ENCODE measurements at places on chromosomes 6 and 20.
A peak's percentile ranks its signal among the peaks of the same experiment; 100 is the strongest.

DNA sequence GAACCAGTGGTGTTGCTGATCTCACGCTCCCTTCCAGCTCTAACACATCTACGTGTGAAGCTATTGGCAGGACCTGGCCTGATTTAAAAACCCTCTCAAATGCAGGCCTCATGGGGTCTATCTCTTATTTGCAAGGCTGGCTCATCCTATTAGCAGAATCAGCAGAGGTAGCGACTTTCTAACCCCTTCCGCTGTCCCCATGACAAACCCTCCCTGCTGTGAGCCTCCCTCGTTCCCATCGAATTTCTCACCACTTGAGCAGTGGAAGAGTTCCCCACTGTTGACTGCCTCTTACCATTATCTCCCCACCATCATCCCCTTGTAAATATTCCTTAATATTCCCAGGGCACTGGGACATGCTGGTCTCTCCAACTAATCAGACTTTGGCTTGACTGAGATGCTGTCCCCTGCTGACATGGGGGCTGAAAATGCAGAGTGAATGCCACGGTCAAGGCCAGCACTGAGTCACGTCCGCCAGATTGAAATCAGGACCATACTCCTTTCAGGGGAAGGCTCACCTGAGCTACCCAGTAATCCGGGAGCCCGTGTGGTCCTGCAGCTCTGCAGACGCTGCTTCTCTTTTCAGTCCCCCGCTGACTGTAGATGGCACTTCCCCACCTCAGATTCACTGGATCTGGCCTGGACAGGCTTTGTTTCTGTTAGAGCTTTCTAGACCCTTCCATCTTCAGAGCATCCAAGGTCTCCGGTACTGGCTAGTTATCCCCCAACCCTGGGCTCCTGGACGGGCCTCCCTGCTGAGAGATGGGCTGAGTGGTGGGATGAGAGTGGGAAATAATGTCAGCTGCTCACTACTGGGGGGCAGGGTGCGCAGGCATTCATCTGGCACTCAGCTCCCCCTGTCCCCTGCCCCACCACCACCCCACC lies 23.1 kb downstream of the AAR2 start:
- DNase-seq: no peak

- DNase-seq: peak; percentile 8
Measured at GRCh38 chr20:53215166-53215565, 243.0 kb downstream of the TSHZ2 start.

DNA sequence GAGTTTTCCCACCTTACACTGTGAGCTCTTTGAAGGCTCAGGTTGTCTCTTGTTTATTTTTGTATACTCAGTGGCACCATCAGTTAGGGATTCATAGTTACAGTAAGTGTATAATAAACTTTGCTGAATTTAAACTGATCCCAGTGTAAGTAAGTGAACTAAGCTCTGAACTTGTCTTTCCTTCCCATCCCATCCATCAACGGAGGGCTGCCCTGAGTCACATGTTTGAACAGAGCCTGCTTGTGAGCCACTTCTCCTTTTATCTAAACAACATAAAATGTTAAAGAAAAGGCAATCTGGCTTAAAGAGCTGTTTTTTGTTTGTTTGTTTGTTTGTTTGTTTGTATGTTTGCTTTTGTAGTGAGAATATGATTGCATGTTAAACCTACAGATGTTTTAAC lies 185.7 kb upstream of the MARCKS start:
- no peak for DNase-seq

- DNase-seq: no peak
Measured at GRCh38 chr6:99013661-99014060, 65.9 kb upstream of the FBXL4 start.

GRCh38 chr6:137610702-137611101 lies 116.5 kb upstream of the OLIG3 start:
- no peak for DNase-seq

DNA sequence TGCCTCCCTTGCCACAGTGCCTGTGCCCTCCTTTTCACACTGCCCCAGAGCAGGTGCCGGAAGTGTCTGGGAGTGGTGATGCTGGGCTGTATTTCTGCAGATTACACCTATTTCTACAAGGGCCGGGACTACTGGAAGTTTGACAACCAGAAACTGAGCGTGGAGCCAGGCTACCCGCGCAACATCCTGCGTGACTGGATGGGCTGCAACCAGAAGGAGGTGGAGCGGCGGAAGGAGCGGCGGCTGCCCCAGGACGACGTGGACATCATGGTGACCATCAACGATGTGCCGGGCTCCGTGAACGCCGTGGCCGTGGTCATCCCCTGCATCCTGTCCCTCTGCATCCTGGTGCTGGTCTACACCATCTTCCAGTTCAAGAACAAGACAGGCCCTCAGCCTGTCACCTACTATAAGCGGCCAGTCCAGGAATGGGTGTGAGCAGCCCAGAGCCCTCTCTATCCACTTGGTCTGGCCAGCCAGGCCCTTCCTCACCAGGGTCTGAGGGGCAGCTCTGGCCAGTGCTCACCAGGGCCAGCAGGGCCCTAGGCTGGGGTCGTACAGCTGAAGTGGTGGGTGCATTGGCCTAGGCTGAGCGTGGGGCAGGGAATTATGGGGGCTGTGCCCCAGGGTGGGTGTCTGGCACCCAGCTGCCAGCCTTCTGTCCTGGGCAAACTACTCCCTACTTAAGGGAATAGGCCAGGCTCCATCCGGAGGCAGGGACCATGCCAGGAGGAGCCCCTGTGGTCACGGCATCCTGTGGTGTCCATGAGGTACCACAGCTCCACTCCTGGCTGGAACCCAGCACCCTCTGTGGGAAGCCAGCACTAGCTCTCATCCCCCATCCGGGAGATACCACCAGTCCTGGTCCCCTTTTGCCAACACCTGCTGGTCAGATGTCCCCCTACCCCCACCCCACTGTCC lies 3.5 kb downstream of the MMP24OS start:
- no peak for DNase-seq

DNA sequence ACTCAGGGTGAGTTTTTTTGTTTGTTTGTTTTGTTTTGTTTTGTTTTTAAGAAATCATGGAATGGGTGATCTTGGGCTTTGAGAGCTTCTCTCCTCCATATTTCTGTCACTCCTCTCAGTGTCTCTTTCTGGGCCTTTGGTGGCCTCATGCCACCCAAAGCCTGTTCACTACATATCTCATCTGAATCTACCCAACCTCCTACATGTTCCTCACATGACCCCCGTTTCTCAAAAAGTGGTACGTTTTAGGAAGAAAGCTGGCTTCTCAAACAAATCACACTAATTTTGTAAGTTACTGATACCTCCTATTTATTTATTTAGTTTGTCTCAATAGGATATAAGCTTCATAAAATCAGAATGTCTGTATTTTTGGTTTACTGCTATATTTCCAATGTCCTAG lies 80.0 kb downstream of the SESN1 start:
- DNase-seq: no peak

DNA sequence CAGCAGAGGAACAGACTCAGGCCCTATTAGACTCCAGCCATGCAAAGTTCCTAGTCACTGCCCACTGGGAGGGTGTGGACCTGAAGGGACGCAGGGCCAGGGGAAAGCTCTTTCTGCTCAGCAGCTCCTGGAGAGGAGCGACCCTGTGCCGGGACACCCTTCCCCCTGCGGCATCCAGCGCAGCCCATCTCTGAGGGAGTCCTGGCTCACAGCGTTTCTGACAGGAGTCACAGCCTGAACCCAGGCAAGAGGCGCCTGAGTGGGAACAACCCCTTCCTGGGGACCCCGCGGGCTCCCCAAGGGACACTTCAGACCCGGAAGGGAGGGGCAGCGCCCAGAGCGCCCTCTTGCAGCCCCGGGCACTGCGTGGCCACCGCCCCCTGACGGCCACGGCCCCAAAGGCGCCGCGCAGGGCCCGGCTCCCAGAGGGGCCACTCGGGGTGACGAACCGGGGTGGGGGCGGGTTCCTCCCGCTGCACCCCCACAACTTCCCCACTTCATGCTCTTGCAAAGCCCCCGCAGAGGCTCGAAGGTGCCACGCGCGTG lies 862 bp downstream of the UCKL1 start:
- DNase-seq: peak; percentile 33

DNA sequence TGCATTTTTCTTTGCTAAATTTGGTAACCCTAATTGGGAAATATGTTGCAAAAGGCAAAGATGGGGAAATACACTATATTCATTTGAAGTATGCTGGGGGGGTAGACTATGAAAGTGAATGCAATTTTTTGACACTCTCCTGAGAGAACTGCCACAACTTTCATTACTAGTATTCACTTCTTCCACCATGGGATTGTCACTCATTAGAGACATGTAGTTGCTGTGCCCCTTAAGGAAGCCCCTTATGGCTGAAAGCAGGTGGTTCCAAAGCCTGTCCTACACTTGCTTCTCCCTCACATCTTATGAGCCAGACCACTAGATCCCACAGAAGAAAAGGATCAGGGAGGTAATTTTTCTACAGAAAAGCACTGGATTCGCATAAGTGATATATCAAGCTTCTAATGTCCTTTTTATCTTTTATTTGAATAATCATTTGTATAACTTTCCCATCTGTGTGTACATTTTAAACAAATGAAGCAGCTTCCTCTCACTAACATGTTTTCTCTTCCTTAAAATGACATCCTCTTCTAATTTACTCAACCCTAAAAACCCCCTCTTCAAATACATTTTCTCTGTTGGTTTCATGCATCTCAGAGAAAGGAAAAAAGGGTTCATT lies 83.8 kb downstream of the GCLC start:
- DNase-seq: no peak

GRCh38 chr20:51199920-51200319 lies 177.0 kb upstream of the KCNG1 start:
- no peak for DNase-seq

DNA sequence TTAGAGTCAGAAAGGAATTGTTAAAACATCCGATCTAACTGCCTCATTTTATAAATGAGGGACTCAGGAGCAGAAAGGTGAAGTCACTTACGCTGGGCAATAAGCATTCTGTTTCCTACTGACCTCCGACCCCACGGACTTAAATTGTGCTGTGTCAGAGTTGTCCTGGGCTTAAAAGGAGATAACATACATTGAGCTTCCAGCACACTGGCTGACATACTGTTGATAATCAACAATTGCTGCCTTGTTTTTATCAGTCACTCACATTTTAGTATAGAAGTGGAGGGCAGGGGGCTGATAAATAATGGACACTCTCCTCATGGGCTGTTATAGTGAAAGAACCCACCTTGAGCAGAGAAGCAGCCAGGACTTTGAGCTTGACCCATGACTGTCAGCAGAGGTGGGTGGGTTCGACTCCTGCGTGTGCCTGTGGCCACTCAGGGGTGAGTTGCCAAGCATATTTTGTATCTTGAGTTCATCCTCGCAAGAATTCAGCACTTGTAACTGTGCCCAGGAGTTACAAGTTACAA lies 166.5 kb upstream of the JARID2 start:
- DNase-seq: no peak

DNA sequence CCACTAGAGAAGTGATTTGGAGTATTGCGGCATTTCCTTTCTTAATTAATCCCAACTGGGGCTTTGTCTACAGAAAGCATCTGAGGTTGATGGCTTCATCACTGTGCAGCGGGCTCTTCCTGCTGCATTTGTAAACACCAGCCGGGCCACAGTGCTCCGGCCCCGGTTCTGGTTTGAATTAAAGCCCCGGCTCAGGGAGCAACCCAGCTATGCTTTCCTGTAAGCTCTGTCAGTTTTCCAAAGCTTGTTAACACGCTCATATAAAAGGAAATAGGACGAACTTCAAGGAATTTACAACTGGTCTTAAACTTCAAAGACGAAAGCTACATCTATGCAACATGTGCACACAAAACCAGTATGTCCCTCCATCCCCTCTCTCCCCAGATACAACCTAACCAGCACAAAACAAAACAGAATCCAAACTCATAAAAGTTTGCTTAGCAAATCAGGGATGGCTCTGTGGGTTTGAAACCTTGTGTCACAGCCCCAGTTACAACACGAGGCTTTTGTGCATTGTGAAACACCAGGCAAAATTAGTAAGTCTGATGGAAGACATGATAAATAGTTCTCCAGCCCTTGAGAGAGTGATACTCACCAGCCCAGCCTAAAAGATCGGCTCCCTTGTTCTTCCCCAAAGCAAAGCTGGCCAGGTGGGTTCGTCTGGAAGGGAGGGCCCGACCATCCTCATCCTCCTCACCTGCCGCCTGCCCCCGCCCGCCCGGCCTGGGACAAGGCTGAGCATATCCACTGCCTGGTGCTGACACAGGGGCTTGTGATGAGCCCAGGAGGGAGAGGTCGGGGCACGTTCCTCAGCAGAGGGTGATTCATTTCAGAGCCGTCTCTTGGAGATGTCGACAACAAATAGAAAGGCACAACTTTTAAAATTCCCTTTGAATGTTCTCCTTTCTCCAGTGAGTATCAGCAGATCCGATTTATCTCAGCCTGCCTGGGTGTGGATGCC lies 197.9 kb downstream of the TFAP2C start:
- no peak for DNase-seq

DNA sequence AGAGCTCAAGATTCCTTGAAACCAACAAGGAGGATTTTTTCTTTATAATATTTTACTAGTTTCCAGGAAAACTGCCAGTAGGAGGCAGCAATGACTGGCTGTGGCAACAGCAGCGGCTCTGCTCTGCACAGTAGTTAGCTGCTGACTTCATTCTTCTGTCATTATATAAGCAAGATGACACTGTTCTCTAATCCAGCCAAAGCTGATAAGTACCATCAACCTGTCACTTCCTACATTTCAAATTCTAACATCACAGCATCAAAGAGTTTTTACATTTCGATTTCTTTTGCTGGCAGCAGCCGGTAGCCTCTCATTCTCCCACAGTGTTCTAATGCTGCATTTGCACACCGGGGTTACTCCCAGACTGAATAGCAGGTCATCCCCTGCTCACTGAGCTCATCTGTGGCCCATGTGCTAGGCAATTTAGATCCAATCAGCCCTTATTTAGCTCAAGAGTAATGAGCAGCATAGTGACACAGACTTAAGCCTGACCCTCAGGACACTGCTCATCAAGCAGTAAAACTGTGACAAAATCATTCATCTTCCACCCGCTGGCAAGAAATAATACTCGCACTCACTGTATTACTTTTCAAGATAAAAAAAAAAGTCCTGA lies 67.8 kb downstream of the MMS22L start:
- DNase-seq: no peak

DNA sequence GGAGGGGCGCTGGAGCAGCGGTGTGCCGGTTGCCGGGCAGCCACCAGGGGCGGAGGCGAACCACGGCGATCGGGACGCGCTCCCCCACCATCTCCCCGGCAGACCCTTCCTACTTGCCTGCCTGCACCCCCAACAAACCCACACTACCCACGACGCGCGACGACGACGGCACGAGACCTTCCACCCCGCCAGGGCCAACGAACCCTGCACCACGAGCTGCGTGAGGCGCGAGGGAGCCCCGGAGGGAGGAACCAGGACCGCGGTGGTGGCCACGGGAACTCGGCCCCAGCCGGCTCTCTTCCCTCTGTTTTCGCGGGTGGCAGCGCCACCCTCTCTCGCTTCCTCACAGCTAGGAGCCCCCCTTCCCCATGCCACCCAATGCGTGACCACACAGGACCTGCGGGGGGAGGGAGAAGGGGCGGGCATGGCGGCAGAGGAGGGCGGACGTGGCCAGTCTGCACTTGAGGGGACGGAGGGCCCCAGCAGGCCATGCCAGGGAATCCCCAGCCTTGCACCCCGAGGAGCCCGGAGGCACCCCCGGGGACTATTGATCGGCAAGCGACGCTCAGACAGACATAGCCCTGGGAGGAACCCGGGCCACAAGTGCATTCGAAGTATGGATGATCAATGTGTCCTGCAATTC lies 1516.4 kb upstream of the DEFB115 start:
- no peak for DNase-seq

Data from stimulated activated CD4-positive, alpha-beta T cell treated with anti-CD3 and anti-CD28 coated beads, Interleukin-4, amount 100 ng/mL, for 24 hours (primary cell).